HT-29 (cell line): ENCODE measurements at places on chromosomes 12 and 14. TPM values are rescaled to one million over a fixed set of nuclear protein-coding genes. Genes with fewer than 3 reads are reported as not detected.
A peak's percentile ranks its signal among the peaks of the same experiment; 100 is the strongest.

OS9 gene
- 94.5 and 105 TPM in 2 replicates for total RNA-seq

PTGER2 gene
- total RNA-seq: not detected in 2 replicates

NUP107 gene
- 45.4 and 48.3 TPM in 2 replicates for total RNA-seq

ACSM4 gene
- total RNA-seq: not detected in 2 replicates

STON2 gene
- total RNA-seq: 1.6 and 3.5 TPM in 2 replicates

TMEM260 gene
- total RNA-seq: 12.2 and 19.0 TPM in 2 replicates

TCL1B gene
- not detected in 2 replicates for total RNA-seq

TSPAN8 gene
- total RNA-seq: 261 and 269 TPM in 2 replicates

CIROP gene
- not detected in 2 replicates for total RNA-seq

ZDHHC17 gene
- total RNA-seq: 12.2 and 14.2 TPM in 2 replicates

ZFHX2 gene
- 0.58 TPM in 1 of 2 replicates, not detected in the other for total RNA-seq

PEBP1 gene
- 256 and 291 TPM in 2 replicates for total RNA-seq

TBK1 gene
- total RNA-seq: 13.2 and 13.7 TPM in 2 replicates

- no peak for DNase-seq
Observed at GRCh38 chr14:77036484-77037214, 8.1 kb upstream of the IRF2BPL start.

GRCh38 chr14:24093901-24094840 is at the start of gene PCK2:
Gene PCK2, plus strand, starts transcription at chr14:24094311. Its CDS starts 95 bp downstream, at chr14:24094406.
- peak; percentile 77 for DNase-seq

- peak; percentile 80 for DNase-seq
Observed at GRCh38 chr14:20610002-20610765, 19.0 kb upstream of the RNASE12 start.

DNA sequence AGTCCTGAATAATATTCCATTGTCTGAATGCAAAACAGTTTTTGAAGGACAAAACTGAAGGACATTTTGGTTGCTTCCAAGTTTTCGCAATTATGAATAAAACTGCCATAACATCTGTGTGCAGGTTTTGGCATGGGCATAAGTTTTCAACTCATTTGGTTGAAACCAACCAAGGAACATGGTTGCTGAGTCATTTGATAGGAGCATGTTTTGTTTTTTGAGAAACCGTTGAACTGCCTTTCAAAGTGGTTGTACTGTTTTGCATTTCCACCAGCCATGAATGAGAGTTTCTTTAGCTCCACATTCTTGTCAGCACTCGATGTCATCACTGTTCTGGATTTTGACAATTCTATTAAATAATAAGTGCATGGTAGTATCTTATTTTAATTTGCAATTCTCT is 23.0 kb upstream of the GSG1 start:
- DNase-seq: no peak

DNA sequence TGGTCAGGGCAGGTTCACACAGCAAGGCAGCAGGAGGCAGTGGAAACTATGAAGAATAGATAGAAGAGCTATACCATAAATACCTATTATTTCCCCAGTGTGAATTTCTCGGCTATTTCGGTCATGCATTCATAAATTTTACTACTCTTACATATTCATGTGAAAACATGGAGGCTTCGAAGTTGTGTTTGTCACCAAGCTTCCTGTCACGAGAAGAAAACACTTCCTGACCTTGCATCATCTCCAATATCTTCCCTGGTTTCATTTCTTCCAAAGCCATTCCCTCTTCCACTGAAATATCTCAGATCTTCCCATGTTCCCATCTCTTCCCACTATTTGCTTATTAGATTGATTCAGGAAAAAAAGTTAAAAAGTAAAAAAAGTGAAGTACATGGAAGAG is 80.4 kb downstream of the CPNE8 start:
- no peak for DNase-seq

DNA sequence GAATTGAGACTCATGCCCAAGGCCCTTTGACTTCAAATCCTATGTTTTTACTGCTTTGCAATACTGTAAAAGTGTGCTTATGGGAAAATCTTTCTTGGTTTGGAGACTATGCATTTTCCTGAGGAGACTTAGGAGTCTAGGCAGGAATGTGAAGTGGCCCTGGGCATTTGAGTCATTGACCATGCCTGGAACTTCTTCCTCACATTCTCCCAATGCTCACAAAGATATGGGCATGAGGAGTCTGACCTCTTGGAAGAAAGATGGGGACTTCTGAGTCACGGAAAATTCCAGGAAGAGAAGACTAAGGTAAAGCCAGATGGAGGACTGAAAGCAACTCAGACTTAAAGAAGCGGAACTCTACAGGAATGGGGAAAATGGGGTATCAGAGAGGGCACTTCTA is 38.2 kb upstream of the ZNF641 start:
- DNase-seq: no peak

- DNase-seq: no peak
Observed at GRCh38 chr14:70188659-70189455, at the start of gene SLC8A3. Gene SLC8A3, minus strand, starts transcription at chr14:70188951. Its CDS starts 20,529 bp downstream, at chr14:70168422.

DNA sequence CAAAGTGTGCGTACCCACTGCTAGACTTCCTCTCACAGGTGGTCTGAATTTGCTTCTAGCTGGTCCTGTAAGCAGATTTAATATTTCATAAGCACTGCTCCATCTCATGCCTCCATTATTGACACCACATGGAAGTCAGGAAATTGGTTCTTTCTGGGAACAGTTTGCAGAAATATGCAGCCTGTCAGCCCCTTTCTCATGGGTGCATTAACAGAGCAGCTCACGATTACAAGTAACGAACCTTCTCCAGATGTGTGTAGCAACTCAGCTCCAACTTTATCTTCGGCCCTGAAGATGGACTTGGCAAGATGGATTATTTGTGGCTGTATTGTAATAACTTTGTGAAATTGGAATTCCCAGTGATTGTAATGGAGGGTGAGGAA is 214.5 kb upstream of the DDHD1 start:
- no peak for DNase-seq

GRCh38 chr12:54932691-54933090 is 51.9 kb downstream of the TESPA1 start:
- DNase-seq: peak; percentile 10

GRCh38 chr12:132307976-132308852 is 21.2 kb downstream of the GALNT9 start:
- no peak for DNase-seq

GRCh38 chr12:11026118-11026517 is 3.7 kb upstream of the TAS2R19 start:
- DNase-seq: peak; percentile 36

GRCh38 chr14:51653079-51653774 is 1.5 kb downstream of the FRMD6 start:
- DNase-seq: peak; percentile 6

GRCh38 chr14:82720946-82721345 is 1187.3 kb upstream of the SEL1L start:
- DNase-seq: no peak

DNA sequence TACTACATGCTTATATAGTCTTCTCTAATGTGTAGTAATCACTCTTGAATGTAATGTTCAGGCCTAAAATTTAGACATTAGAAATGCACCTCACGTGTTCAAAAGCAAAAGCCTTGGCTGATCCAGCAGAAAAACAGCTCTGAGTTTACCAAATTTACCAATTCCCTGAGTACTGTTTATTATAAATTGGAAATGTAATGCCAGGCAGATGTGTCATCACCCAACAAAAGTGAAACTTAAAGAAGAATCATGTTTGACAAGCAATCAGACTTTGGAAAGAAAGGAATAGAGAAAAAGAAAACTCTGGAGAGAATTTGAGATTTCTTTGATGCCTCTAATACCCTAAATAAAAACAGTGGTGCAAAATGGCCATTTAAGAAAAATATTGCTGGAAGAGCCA is 26.5 kb upstream of the STRAP start:
- DNase-seq: no peak

- no peak for DNase-seq
Observed at GRCh38 chr14:77290705-77291104, 19.7 kb upstream of the NGB start.

GRCh38 chr12:41213107-41213506 is 25.0 kb downstream of the PDZRN4 start:
- DNase-seq: no peak

DNA sequence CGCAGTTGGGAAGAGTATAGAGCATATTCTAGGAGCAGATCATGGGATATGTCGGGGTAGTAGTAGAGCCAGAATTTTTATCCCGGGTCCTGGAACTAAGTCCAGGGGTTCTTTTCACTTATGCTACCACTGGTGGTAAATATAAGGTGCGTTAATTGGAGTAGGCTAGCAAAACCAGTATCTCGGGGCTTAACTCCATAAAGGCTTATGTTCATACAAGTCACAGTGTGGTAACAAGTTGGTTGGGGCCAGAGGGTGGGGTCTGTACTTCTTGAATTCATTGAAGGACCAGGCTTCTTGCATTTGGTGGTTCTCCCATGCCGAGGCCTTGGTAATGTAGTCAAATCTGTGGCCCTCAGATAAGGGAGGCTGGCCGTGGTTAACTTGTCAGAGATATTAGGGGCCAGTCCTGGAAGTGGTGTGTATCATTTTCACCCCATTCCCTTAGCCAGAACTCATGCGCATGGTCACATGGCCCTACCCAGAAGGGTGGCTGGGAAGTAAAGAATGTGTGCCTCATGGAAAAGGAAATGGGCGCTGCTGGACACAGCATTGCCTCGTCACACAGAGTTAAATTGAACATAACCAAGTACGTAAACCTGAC is 1.5 kb upstream of the ZNF641 start:
- no peak for DNase-seq

- no peak for DNase-seq
Observed at GRCh38 chr12:118870551-118870950, 110.8 kb upstream of the SRRM4 start.

- DNase-seq: no peak
Observed at GRCh38 chr12:14691560-14691959, 4.8 kb downstream of the GUCY2C start.

- DNase-seq: no peak
Observed at GRCh38 chr12:122873540-122873939, 22.4 kb downstream of the VPS37B start.

DNA sequence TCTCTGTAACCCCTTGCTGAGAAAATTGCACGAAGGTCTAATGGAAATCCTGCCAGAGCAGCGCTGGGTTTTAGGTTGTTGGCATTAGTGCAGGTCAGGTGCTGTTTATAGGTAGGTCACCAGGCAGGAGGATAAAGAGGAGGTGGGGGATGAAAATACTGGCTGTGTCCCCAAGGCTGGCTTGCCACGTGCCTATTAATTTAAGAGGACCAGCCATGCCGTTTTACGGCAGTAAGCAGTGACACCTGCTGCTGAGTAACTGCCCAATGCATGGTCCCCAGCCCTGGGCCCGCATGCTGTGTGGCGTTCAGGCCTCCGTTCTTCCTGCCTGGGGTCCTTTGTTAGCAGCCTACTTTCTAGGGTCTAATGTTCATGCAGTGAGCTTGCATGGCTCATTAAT is 67.2 kb downstream of the WDR20 start:
- DNase-seq: no peak

GRCh38 chr12:118325081-118325480 is 47.6 kb downstream of the TAOK3 start:
- DNase-seq: no peak

GRCh38 chr14:104702673-104703072 is 13.3 kb downstream of the INF2 start:
- no peak for DNase-seq

DNA sequence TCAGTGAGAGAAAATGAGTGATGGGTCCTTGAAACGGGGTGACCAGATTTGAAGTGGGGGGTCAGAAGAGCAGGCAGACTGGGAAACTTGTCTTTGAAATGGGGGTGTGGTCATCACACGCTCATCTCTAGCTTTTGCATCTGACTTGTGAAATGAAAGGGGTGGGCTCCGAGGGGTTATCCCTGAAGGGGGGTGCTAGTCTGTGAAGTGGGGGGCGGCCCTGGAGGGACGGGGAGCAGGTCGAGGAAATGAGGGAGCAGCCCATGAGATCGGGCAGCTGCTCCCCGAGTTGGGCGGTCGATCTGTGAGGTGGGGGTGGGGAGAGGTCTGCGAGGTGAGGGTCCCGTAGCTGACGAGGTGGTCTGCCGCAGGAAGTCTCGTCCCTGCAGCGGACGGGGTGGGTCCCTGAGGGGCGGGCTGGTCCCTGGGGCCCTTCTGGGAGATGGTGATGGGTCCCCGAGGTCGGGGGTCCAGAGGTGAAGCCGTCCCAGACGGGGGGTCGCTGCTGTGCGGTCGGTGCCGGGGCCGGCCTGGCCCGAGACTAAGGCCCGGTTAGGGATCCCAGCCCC is 542 bp downstream of the PXN start:
- no peak for DNase-seq

GRCh38 chr14:52455291-52456088 is 96.8 kb downstream of the TXNDC16 start:
- DNase-seq: no peak

DNA sequence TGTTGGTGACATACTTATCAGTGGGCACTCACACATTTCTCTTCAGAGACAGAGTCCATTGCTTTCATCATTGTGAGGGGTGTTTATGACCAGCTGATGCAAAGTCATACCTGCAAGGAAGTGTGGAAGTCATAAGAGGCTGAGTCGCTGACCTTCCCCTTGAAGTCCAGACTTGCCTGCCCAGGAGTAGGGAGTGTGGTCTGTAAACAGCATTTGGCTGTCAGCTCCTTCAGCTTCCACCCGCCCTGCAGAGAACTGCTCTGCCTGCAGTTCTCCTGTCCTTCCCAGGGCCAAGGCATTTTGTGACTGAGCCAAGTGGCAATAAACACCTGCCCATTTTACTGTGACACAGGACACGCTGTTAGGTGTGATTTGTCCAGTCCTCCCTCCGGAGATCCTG is 801.3 kb downstream of the BCL11B start:
- no peak for DNase-seq
